ENCODE measurements at places on chromosomes 16 and 17.

DNA sequence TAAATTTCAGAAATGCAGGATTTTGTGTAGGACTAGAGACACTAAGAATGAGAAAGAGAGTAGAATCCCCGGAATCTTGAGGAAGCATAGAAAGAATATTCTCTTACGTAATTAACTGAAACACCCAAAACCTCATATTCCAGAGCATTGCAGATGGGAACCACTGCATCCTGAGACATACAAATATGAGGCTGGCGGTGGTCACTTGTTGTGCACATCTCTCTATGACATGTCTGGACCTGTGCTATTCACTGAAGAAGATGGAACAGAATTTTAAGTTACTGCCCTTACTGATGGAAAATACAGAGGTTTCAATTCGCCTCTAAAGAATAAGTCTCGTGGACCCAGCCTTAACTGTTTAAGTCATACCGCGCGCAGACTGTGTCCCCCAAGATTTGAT is 806 bp downstream of the RAD51C start:
- no peak for DNase-seq

DNA sequence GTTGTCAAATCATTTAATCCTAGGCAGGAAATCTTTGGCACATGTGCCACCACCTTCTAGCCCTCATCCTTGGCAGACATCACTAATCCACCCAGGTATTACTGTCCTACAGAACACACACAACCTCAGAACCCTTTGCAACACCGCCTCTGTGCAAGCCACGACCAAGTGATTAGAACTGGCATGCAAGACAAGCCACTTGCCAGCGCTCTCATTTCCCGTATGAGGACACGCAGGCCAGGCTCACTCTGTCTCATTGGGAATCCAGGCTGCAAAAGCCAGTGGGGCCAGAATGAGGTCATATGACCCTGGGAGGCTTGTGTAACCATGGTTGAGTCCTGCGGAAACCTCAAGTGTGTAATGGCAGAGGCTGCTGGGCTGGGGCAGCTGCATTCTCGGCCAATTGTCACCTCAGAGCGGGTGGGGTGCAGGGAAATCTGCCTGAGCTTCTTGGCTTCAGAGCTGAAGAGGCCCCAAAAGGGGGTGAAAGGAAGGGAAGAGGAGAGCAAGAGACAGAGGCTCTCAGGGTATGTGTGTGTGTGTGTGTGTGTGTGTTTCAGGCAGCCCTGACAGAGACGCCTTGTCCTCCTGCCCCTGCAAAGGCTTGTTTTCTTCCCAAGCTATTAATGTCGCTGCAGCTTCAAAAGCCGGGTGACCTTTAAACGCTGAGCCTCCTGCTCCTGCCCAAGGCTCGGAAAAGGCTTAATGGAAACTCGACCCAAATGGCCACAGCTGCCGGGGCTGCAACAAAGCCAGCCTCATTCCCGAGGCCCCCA is 43.2 kb upstream of the MRPS23 start:
- peak; percentile 97 for DNase-seq

DNA sequence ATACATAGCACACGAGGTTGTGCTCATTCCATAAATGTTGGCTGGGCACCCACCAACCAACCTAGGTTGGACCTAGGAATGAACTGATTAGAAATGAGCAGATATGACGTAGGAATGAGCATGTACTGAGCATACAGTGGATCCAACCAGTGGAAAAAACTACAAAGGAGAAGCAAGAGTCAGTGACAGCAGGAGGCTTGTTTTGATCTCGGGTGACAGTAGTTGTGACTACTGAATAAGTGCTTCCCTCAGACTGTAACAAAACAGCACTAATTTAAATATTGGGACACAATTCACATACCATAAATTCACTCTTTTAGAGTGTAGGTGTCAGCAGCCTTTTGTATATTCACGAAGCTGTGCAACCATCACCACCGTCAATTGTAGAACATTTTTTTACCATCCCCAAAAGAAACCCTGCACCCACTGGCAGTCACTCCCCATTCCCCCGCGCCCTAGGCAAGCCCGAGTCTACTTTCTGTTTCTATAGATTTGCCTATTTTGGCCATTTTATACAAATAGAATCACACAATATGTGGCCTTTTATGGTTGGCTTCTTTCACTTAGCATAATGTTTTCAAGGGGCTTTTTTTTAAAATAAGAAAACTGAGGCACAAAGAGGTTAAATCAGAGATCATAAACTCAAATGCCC is 7.0 kb downstream of the VAC14 start:
- DNase-seq = no peak

DNA sequence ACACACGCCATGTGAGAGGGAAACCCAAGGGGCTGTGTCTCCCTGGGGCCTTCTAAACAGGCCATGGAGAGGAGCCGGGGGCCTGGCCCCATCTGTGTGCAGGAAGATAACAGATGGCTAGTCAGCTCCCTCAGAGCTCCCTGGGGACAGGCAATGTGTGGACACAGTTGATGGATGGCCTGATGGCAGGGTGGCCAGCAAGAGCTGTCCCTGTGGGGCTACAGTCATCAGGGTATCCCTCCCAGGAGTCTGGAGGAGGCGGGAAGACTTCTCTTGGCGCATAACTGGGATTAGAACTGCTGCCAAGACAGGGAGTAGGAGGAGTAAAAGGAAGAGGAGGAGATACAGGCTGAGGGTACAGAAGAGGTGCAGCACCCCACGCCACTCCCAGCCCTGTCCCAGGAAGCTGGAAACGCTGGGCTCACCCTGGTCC is 17.3 kb downstream of the MYO18A start:
- no peak for DNase-seq

DNA sequence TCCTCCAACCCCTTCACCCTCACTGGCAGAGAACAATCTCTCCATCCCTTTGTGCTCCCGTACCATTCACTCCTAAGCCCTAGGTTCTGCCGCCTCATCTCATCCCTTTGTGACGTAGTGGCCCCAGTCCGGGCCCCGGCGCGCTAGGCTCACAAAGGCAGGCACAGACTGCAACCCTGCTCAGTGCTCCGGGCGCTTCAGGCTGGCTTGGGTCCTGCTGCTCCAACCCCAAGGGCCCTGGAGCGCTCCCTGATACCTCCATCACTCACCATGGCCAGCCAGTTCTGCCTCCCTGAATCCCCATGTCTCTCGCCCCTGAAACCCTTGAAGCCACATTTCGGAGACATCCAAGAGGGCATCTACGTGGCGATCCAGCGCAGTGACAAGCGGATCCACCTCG is at the start of gene KIF2B:
Gene KIF2B, plus strand, starts transcription at position 164 of the 400 bp plus-strand sequence. Its CDS starts 107 bp downstream, at position 271.
- no peak for DNase-seq

- DNase-seq = peak; percentile 78
Observed at GRCh38 chr17:41959336-41960095, 7.1 kb upstream of the CNP start.

- DNase-seq = no peak
Observed at GRCh38 chr17:34374457-34374856, 11.4 kb upstream of the CCL1 start.

DNA sequence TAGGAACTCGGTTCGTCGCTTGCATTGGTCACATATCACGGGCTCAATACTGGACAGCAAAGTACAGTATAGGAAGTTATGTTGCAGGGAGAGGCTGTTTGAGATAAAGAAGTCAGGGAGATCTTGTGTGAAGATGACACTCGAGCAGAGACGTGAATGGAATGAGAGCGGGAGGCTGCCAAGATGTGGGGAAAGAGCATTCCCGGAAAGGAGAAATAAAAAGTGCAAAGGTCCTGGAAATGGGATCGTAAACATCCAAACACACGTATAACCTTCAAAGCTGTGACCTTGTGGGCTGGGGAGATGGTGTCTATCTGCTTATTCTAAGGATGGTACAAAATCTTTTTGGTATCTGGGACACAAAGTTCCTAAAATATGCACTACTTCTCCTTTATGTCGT is 43.0 kb upstream of the MYOCD start:
- no peak for DNase-seq

- DNase-seq = no peak
Observed at GRCh38 chr17:31580316-31580705, 188.8 kb downstream of the RAB11FIP4 start.

GRCh38 chr16:89598199-89598598 is 15.2 kb upstream of the DPEP1 start:
- DNase-seq = no peak

DNA sequence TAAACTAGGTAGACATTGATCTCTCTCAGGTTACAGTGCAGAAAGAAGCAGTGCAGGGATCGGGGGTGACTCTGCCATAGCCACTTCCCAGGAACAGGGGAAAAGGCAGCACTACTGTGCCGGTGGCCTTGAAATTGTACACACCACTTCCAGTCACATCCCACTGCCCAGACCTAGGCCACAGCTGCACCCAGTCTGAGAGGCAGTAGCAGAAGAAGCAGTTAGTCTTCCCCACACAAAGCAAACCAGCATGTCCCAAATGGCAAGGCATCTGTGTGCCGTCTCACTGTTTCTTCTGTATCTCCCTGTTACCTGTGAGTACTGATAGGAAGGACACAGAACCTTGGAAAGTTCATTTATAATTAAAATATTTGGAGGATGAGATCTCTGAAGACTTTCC is 47.0 kb downstream of the TMC6 start:
- no peak for DNase-seq

DNA sequence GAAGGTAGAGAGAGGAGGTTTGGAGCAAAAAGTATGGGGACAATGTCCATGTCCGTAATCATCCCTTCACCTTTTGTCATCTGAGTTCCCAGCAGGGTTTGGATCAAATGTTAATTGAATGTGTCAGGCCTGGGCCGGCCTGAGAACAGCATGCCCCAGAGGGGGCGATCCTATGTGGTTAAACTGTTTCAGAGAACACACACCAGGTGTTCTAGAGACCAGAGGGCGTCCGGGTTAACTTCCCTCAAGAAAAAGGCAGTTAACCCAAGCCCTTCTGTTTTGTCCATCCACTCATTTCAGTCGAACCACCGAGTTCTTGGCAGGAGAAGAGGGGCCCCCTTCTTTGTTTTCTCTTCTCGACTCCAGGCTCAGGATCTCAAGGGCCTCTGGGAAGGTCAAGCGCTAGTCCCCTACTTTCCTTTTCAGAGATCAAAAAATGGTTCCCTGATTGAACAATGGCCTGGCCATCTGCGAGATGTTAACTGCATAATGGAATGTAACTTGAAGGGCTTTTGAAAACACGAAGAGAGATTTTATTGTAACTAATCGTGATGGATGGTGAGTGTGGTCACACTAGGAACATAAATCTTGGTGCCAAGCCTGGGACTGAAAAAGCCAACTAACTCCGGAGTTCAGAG is 142.5 kb downstream of the IRX3 start:
- DNase-seq = no peak

DNA sequence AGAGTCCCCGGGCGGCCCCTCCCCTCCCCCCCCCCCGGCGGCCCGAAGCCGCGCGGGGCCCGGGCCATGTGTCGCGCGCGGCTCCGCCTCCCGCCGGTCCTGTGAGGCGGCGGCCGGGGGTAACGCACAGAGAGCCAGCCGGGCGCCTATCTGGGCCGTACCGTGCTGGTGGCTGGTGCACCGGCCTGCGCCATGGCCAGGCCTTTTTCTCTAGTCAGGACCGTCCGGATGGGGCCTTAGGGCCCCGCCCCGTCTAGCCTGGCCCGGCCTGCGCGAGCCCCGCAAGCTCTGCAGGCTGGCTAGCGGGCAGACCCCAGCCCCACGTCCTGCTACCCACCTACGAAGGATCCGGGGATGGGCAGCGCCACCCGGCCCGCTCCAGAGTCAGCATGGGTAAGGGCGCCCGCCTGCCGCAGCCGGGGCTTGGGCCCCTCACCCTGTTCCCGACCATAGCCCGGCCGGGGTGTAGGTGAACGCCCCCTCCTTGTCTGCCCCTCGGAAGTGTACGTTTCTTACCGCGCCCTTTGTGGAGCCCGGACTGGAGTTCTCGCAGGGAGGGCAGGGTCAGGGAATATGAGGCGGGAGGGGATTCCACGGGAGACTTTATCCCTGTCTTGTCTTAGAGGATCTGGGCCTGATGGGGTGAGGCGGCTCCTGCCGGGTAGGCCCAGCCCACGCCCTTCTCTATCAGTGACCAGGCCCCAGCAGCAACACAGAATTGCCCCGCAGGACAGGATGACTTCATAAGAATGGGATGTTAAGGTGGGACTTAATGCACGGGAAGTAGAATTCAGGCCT is at the start of gene CENPT:
Gene CENPT, minus strand, starts transcription at position 630 of the 798 bp plus-strand sequence. CDS start 13,834 bp downstream, outside the sequence.
- DNase-seq = peak; percentile 50
